ENCODE measurements at places on chromosomes 4 and X.

DNA sequence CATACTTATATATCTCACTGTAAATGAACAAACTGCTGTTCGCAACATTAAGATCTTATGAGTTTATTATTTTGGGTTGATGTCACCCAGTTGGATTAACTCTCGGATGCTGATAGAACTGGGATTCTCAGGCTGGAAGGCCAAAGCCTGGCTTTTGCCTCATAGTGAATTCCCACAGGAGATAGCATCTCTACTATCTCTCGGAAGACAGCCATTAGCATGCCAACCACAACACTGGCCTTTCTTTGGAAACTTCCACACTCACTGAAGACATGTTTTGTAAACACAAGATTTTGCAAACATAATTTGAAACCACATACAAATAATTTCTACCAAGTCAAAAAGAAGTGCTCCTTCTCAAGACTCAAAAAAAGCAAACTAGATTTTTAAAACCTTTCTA, 4.5 kb upstream of the ATP6AP2 start:
- DNase-seq = no peak

- DNase-seq = no peak
Measured at GRCh38 chr4:41212616-41213203, 1.6 kb downstream of the APBB2 start.

- no peak for DNase-seq
Measured at GRCh38 chrX:154010330-154011087, 9.2 kb downstream of the IRAK1 start.

GRCh38 chr4:185912779-185913178, 100.8 kb upstream of the SORBS2 start:
- DNase-seq = no peak
